RCC 7860 (cell line): ENCODE measurements at places on chromosomes 12 and 14.

GRCh38 chr12:2049604-2050540 lies 2.9 kb upstream of the CACNA1C start:
- DNase-seq = no peak

DNA sequence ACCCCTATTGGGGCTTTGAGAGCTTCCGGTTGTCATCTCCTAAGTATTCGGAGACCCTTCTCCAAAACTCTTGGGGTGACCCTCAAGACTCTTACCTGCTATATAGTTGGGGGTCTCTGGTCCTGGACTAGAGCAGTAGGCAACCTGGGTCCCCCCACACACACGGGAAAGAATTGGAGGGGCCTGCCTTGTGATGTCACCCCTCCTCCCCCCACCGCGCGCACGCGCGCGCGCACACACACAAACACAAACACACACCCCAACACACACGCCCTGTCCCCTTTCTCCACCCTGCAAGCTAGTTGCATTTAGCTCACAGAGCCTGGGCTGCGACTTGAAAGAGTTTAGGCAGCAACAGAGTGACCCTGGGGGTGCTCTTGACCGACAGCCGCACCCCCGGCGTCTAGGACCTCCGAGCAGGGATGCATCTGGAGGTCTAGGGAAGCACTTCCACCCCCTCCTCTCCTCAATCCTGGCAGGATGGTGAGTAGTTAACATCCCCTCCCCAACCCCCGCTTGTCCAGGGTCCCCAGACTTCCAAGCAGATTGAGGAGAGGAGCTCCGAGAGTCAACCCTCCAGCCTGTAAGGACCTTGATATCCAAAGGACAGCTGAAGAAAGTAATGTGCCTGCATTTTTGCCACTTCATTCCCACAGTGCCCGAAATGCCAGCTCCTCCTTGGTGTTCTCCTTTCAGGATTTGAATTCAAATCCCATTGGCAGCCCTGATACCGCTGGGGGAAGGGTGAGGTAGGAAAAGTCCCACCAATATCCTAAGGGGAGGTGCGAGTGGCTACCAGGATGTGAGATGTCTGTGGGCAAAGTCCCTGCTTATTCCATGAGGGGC lies 1.4 kb upstream of the DNAJC14 start:
- DNase-seq = no peak

DNA sequence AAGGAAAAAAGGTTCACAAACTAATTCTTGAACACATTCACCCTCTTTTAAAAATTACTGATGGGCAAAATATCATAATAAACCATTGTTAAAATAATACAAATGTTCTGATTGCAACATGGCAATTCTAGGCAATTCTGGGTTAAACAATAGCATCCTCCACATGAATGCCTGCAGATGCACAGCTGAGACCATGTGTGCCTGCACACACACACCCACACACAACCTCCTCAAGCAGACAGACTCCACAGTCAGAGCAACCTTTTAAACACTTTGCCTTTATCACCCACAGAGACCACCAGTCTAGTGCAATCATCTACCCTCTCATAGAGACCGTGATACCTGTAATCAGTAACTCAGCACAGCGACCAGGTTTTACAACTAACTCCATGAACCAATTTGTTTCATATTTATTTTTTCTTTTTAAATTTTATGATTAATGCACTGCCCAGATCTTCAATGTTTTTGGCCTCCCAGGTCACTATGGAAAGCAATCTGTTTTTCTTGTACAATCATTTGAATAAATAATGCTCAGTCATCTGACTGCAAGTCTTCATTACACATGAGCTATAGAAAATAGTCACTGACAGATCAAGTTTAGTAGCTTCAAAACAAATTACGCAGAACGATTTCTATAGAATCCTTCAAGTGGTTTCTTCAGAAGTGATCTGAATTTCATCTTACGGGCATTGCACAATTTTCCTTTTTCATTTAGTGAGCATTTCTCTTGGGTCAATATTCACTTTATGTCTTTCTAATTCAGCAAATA lies 105.8 kb downstream of the PRKD1 start:
- DNase-seq = no peak

DNA sequence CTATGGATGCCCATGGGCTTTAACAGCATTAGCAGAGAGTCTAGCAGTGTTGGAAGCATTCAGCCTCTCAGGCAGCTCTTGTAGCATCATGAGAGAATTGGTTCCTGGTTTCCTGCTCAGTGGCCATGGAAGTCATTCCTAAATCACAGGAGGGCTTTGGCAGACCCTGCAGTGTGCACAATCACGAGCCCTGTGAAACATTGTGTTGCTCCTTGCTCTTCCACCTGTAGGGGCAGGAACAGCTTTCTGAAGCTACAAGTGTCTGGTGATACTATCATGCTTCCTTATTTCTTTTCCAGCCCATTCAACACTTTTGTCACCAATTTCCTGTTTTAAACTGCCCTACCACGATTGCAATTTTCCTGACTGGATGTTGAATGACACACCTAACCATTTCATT lies 402.2 kb upstream of the USP15 start:
- no peak for DNase-seq

DNA sequence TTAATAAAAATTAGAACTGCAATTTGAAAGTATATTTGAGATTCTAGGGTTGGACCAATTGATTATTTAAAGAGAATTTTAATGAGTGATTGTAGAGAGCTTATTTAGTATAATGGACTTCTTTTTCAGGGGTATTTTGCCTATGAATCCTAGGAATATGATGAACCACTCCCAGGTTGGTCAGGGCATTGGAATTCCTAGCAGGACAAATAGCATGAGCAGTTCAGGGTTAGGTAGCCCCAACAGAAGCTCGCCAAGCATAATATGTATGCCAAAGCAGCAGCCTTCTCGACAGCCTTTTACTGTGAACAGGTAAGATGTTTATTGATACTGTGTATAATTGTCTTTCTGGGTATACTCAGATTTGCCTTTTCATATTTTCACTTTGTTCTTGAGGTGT lies 35.9 kb upstream of the KCNMB4 start:
- DNase-seq = no peak

DNA sequence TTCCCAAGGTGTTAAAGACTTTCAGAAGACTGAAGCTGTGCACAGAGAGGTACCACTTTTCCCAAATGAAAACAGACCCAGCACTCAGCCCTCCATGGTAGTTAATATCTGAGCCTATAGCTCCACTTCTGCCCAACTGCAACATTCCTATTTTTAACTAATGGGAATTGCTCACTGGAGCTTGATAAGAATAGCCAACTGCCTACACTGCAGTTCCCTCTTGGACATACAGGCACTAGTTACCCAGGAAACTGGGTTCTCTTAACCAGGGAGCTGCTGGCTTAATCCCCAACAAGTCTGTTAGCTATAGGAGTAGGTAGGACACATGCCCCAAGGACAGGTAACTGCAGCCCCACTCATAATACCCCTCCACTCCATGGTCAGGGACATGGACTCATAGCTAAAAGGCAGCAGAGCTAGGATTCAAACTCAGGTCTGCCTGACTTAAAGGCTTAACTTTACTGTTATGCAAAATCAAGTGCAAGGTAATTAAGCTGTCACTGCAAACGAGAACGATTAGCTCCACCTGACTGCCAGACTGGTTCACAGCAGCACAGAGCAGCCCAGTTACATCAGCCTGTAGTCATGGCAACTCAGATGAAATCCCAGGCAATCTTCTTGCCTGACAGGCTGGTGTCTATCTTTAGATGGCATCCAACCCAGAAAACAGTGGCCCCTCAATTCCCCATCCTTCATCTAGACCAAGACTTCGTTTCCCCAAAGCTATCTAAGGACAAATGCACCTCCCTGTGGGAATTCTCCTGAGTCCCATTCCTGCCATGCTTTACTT lies 77.1 kb upstream of the ACTN1 start:
- DNase-seq = peak; percentile 24

DNA sequence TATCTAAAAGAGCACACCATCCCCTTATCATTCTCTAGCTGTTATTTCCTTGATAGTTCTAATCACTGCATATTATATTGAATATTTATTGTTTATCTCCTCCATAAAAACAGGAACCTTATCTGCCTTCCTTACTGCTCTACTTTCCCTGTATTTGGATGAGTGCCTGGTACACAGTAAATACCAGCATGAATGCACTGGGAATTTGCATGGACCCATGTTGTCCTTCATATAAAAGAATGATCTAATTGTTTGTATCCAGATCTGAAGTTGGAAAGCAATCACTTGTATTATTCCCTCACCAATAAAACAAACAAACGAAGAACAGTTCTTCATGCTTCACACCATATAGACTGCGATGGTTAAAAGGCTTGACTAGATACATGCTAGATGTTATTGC lies 15.3 kb upstream of the CNOT2 start:
- DNase-seq = no peak

GRCh38 chr12:87812030-87812429 lies 217.2 kb downstream of the C12orf50 start:
- DNase-seq = peak; percentile 66

DNA sequence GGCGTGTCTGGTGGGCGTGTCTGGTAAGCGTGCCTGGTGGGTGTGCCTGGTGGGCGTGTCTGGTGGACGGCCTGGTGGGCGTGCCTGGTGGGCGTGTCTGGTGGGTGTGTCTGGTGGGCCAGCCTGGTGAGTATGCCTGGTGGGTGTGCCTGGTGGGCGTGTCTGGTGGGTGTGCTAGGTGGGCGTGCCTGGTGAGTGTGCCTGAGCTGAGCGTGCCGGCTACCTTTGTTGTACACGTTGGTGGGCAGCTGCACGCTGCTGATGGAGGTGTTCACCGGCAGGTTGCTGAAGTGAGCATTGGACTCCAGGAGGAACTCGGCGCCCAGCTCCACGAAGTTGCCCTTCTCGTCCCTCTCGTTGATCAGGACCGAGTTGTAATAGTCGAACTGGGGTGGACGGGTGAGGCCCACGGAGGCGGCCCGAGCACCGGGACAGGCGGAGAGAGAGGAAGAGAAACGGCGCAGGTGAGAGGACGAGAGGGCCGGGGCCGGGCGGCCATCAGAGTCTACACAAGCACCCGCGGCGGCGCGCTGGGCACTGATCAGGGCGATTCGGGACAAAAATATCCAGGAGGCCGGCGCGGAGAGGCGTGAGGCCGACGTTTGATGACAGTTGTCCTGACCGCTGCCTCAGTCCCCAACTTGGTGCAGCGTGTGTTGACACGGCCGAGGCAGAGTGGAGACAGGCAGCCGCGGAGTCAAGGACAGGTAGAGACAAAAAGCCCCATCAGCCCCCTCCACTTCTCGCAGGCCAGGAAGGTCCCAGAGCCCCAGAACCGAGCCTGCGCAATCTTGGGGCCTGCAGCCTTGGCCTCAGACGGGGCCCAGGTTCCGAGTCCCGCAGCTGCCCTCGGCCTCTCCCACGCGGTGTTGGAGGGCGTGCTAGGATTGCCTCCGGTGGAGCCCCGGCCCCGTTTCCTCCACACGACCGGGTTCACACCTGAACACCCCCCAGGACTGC lies 10.5 kb downstream of the CACNA2D4 start:
- DNase-seq = no peak

GRCh38 chr12:52603314-52603713 lies 2.1 kb upstream of the KRT72 start:
- peak; percentile 35 for DNase-seq

GRCh38 chr12:104138797-104139152 lies 765 bp upstream of the NFYB start:
- DNase-seq = no peak

GRCh38 chr14:99413172-99413571 lies 67.5 kb downstream of the SETD3 start:
- DNase-seq = no peak

GRCh38 chr14:54221432-54221803 lies 175.4 kb upstream of the CDKN3 start:
- no peak for DNase-seq

- peak; percentile 24 for DNase-seq
These were observed at the start of gene CIDEB for GRCh38 chr14:24307575-24308341. CIDEB (minus strand) TSS chr14:24307977; CDS start chr14:24307858, 119 bp downstream.

DNA sequence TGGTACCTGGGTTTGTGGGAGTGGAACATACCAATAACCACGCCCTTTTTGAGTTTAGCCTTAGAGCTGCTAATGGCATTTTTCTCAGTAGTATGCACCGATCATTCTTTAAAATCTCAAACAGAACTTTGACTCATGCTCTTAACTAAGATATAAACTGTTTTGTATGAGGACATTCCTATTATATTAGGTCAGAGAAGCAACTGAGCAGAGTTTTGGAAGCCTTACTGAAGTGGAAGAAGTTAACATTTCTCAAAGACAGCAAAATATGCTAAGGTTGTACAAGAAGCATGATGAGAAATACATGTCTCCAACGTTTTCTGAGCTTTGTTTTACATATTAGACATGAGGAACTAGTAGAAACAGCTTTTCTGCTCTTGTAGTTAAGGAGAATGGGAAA lies 819.2 kb downstream of the FSCB start:
- peak; percentile 3 for DNase-seq

DNA sequence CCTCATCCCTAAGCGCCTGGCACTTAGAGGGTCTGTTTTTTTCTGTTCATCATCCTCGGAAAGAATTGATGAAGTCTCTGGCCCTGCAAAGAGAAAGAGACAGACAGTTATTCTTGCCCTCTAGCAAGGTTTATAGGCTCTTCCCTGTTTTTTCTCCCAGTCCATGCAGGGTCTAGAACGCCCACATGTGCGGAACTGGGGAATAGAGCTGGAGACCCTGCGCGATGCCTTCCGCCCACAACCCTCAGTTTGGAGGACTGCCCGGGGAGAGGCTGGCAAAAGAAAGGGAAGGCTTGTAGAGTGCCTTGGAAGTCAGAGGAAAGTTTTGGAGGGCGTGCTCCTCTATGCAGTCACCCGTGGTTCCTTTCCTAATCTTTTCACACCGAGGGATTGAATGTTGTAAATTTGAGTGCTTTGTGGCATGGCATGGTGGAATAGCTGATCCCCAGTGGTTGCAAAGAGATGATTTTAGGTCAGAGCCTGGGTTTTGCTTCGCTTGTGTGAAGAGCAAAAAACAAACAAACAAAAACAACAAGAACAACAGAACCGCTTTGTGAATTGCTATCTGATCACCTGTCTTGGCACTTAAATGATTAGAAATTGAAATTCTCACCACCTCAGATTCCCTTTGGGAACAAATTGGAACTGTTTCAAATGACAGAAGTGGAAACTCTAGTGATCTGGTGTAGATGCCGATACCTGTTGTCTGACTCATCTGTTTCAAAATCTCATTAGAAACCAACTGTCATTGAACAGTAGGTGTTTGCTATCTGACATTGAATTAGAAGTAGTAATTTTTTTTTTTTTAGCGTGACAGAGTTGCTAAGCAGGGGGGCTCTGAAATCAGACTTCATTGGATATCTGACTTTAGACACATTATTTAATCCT lies 947 bp downstream of the GAS2L3 start:
- DNase-seq = peak; percentile 31

- DNase-seq = peak; percentile 27
These were observed 14.8 kb upstream of the APOF start for GRCh38 chr12:56377310-56377988.
